HuH-7.5 (cell line): ENCODE measurements at places on chromosomes 6 and 20.

GRCh38 chr6:131948692-131949619 is 2.2 kb downstream of the CCN2 start:
- DNase-seq, result no peak

GRCh38 chr20:36481380-36482043 is 59.8 kb upstream of the MYL9 start:
- DNase-seq, result no peak

GRCh38 chr20:20744170-20744725 is 31.8 kb upstream of the RALGAPA2 start:
- no peak for DNase-seq

DNA sequence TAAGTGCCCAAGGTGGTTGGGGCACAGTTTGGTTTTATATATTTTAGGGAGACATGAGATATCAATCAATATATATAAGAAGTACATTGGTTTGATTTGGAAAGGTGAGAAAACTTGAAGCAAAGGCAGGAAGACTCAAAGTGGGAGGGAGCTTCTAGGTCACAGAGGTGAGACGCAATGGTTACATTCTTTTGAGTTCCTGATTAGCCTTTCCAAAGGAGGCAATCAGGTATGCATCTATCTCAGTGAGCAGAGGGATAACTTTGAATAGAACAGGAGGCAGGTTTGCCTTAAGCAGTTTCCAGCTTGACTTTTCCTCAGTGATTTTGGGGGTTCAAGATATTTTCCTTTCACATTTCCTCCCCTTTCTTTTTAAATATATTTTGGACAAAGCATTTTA is 58.0 kb upstream of the SLC35F1 start:
- DNase-seq, result no peak

GRCh38 chr6:21522143-21522747 is 71.3 kb upstream of the SOX4 start:
- no peak for DNase-seq

DNA sequence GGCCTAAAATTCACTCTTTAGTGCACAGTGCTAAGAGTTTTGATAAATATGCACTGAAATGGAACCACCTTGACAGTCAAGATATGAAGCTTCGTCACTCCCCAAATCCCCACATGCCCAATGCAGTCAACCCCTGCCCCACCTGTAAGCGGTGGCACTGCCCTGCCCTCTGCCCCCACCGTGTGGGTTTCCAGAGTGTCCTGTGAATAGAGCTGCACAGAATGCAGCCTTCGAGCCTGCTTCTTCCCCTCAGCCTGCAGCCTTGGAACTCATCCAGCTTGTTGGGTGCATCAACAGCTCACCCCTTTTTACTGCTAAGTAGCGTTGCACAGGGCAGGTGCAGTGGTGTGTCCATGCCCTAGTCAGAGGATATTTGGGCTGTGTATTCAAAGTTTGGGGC is 216.3 kb downstream of the SYNDIG1 start:
- no peak for DNase-seq

- DNase-seq, result no peak
Measured at GRCh38 chr6:4904461-4905025, 99.3 kb downstream of the RPP40 start.

GRCh38 chr6:40931931-40932330 is 107.1 kb downstream of the UNC5CL start:
- no peak for DNase-seq

- no peak for DNase-seq
Measured at GRCh38 chr20:16005915-16006493, 567.2 kb downstream of the KIF16B start.

GRCh38 chr20:42957018-42957703 is 232.5 kb downstream of the PTPRT start:
- no peak for DNase-seq

DNA sequence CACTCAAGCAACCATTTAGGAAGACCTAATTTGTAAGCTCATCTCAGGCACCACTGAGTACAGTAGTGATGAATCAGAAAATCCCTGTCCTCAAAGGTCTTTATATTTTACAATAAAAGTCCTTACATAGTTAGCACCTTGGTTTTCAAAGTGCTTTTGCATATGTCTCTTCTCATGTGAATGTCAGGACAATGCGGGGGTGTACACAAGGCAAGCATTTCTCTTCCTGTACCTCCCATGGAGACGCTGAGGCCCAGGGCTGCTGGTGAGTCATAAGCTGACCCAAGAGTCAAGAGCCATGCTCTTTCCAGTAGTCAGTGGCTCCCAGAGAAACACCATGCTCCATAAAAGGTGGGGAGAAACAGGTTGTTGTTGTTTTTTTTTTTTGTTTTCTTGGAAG is 174.0 kb downstream of the GJA10 start:
- DNase-seq, result no peak

GRCh38 chr6:70059039-70059719 is 192.8 kb downstream of the COL19A1 start:
- no peak for DNase-seq

DNA sequence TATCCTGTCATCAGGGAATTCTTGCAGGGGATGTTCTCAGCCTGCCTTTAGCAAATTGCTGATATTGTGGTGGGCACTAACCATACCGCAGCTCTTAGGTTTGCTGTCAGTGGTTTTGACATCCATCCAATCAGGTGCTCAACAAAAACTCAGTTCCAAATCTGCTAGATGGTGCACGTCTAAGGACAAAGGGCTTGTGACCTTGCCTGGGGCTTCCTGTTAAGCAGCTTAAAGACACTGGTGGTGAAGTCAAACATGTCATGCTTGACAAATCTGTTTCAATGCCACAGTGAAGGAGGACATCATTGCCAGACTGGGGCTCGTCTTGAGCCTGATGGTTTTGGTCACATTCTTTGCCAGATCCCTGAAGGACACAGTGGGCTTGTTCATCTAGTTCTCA is 179.8 kb upstream of the NOX3 start:
- no peak for DNase-seq

DNA sequence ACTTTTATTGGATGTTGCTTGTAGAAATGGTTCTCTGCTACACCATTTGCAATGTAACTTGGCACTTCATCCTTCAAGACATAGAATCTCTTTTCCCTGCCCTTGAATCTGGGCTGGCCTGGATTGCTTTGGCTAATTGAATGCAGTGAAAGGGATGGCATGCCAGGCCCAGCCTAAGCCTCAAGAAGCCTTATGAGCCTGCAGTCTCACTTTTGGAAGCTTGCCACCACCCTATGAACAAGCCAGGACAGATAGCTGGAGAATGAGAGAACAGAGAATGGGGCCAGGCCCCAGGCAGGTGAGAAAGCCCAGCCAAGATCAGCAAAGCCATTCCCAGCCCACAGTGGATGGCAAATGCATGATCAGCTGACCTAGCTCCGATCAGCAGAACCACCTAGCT is 350.7 kb upstream of the RNF24 start:
- DNase-seq, result no peak

DNA sequence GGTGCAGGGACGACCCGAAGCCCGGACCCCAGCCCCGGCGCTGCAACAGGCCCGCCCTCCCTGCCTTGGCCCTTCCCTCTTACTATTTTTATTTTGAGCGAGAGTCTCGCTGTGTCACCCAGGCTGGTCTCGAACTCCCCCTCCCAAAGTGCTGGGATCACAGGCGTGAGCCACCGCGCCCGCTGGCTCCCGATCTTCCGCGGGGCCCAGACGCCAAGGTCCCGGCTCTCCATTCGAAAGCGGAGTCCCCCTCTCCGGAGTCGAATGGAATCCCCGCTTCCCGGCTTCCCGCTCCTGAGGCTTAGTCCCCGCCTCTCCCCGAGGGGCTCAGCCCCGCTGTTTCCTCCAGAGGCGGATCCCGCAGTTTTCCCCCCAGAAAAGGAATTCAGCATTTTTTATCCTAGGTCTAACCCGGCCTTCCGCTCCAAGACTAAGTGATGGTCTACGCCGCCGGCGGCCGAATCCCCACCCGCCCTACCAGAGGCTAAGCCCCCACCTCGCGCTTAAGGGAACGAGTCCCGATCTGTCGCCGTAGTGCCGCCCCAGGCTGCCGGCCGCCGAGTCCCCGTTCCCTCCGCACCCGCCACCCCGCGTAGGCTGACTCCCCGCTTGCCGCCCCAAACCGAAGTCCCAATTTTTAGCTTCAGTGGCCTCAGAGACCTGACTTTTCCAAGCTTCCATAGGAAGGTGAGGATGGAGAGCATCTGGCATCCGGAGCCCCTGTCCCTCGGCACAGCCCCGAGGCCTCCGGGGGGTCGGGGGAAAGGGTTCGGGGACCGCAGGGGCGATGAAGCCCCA is 11.5 kb upstream of the TMC2 start:
- DNase-seq, result peak; percentile 69

- no peak for DNase-seq
Measured at GRCh38 chr6:24899136-24899996, 36.4 kb downstream of the RIPOR2 start.
